ENCODE measurements at places on chromosomes 6 and 20.

DNA sequence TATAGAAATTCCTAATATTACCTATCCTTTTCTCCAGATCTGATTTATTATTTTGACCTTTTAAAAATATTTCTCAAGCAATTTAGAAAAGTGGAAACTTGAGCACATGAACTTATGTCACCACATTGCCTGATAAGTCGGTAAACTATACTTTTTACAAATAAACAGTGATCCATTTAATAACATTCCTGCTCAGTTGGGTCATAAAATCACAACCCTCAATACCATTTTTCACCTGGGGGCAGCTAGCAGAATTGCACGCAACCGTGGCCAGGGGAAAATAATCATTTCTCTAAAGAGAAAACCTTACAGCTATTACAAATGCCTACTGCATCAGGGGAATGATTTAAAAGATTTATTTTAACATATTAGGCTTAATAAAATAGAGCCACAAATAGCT lies 614.5 kb downstream of the PHF3 start:
- no peak for DNase-seq

DNA sequence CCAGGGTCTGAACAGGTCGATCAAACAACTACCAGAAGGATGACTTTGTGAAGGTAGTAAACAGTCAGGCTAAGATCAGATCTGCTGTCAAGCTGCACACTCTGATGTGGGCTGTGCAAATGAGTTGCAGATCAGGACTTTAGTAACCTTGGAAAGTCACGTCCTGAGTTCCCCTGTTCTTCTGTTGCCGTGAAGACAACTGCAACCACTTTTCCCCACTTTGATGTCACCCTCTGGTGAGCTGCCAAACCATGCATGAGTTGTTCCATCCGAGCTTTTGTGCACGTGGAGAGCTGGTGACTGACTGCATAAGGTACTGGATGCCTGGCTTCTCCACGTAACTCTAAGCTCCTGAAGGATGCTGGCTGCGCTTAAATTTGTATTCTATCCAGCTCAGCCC lies 111.0 kb downstream of the CD83 start:
- no peak for DNase-seq

DNA sequence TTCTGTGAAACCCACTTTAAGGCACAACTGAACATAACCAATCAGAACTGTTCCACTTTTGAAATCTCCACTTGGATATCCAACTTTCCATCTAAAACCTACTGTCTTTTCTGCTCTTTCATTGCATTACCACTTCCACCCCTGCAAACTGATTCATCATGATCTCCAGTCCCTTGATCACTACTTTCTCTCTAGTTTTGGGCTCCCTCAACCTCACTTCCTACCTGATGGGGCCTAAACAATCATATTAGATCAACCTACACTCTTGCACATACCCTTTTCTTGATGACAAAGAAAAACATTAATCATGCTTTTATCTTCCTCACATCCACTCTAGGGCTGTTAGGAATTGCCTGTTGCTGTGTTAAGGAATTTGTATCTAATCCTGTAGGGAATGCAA lies 137.6 kb downstream of the PDSS2 start:
- no peak for DNase-seq

DNA sequence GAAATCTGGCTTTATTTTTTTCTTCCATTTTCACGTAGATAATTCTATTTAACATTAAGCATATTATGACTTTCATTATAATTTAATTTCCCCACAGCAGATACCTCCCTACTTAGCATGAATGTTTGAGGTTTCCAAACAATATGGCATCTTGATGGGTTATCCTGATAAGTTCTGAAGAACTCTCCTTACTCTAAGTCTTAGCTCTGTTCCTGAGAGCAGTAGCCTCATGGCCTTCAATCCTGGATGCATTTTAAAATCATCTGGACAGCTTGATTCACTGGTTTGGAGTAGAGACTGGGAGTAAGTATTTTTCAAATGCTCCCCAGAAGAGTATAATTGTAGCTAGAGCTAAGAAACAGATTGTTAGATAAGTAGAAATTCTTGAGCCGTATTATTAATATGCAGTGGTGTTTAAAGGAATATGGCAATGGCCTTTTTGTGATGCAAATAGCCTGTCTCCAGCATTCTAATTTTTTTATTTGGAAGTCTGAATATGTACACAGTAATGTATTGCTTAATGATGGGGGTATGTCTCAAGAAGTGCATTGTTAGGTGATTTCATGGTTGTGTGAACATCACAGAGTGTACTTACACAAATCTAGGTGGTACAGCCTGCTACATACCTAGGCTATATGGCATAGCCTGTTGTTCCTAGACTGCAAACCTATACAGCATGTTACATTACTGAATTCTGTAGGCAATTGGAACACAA lies 110.5 kb upstream of the EEF1E1 start:
- DNase-seq: no peak

- DNase-seq: no peak
Observed at GRCh38 chr6:135411339-135411738, 86.2 kb downstream of the AHI1 start.

DNA sequence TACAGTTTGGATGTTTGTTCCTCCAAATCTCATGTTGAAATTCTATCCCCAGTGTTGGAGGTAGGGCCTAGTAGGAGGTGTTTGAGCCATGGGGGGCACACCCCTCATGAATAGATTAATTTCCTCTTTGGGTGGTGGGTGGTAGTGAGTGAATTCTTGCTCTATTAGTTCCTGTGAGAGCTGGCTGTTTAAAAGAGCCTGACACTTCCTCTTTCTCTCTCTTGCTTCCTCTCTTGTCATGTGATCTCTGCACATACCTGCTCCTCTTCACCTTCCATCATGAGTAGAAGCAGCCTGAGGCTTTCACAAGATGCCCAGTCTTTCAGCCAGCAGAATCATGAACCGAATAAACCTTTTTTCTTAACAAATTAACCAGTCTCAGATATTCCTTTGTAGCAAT lies 340.2 kb upstream of the CHD6 start:
- DNase-seq: no peak
